ENCODE measurements at places on chromosomes 2 and 18.
A peak's percentile ranks its signal among the peaks of the same experiment; 100 is the strongest.

DNA sequence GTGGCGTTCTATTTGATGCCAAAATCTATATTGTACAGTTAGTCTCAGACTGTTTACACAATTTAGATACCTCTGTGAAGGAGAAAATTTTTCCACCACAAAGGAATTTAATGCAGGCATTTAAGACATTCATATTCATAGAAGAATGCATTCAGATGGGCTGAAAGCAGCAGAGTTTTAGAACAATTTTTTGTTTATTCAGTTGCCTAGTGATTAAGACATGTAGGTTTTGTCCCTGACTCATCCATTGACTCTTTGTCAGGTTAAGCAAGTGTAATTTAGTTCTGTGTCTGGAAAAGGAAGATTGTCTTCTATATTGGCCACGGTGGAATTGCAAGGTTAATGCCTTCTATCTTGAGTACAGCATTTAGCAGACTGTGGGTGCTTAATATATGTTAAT lies 515.0 kb downstream of the PARD3B start:
- DNase-seq, result no peak

- DNase-seq, result no peak
These were observed 20.0 kb upstream of the HPCAL1 start for GRCh38 chr2:10282611-10283105.

- DNase-seq, result no peak
These were observed 494.9 kb upstream of the LRATD1 start for GRCh38 chr2:14137643-14138042.

GRCh38 chr18:3688690-3689089 lies 238.7 kb downstream of the TGIF1 start:
- no peak for DNase-seq

- no peak for DNase-seq
These were observed 47.0 kb upstream of the AFF3 start for GRCh38 chr2:100189387-100189786.

DNA sequence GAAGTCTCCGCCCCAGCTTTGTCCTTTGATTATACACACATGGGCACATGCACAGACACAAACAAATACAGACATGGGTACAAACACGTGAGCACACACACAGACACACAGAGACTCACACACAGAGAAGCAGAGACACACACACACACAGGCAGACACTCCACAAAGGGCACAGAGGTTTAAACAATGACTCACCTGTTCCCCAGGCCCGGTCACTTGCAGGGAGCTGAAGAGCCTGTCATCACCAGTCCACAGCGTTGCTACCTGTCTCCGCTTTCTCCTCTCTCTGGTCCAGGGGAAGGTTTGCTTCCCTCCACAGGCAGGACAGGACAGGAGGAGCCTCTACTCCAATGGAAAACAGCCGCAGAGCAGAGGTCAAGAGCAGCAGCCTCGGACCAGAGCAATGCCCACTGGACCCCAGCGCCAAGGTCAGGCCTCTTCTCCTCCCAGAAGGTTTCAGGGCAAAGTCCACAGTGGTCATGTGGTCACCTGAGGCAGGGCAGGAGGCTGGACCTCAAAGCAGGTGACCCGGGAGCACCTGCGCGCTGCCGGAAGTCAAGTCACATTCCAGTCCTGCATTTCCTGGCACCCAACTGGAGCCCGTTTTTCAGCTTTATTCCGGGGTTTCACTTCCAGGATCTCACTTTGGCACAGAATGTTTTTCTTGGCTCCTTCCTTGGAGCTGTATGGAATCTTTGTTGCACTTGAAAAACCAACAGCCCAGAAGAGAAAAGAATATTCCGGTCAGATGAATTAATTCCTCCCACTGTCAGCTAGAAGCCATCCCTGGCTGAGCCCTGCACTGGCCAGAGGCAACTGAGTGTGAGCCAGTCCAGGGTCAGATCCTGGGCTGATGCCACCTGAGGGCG lies at the start of gene RAB17:
Gene RAB17 (minus strand): TSS at position 463 of the 869 bp plus-strand sequence. CDS start 4,580 bp downstream, outside the sequence.
- no peak for DNase-seq

- no peak for DNase-seq
These were observed 180.3 kb downstream of the ZBTB7C start for GRCh38 chr18:48228841-48229240.

DNA sequence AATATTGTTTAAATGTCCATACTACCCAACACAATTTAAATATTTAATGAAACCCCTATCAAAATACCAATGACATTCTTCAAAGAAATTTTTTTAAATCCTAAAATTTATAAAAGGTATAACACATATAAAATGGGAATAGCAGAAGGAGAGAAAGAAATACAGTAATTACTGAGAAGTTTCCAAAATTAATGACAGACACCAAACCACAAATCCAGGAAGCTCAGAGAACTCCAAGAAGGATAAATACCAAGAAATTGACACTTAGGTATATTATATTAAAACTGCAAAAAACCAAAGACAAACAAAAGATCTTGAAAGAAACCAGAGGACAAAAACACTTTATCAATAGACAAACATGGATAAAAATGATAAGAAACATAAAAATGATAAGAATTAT lies 101.1 kb downstream of the MEMO1 start:
- no peak for DNase-seq

DNA sequence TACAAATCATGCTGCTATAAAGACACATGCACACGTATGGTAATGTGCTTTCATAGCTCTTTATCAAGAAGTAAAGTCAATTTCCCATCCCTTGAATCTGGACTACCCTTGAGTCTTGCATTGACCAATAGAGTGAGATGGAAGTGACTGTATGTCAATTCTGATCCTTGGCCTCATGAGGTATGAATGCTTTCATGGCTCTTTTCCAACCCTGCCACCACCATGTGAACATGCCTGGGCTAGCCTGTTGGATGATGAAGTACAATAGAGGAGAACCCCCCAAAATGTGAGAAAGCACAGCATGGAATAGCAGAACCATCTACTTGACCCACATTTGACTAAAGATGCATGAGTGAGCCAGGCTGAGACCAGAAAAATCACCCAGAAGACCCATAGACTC lies 237.0 kb downstream of the NYAP2 start:
- no peak for DNase-seq

- DNase-seq, result no peak
These were observed 37.8 kb downstream of the GATA6 start for GRCh38 chr18:22207021-22207758.

- DNase-seq, result no peak
These were observed 54.8 kb downstream of the ATP9B start for GRCh38 chr18:79123948-79124347.

GRCh38 chr2:46229134-46230063 lies 67.8 kb upstream of the EPAS1 start:
- DNase-seq, result peak; percentile 77

DNA sequence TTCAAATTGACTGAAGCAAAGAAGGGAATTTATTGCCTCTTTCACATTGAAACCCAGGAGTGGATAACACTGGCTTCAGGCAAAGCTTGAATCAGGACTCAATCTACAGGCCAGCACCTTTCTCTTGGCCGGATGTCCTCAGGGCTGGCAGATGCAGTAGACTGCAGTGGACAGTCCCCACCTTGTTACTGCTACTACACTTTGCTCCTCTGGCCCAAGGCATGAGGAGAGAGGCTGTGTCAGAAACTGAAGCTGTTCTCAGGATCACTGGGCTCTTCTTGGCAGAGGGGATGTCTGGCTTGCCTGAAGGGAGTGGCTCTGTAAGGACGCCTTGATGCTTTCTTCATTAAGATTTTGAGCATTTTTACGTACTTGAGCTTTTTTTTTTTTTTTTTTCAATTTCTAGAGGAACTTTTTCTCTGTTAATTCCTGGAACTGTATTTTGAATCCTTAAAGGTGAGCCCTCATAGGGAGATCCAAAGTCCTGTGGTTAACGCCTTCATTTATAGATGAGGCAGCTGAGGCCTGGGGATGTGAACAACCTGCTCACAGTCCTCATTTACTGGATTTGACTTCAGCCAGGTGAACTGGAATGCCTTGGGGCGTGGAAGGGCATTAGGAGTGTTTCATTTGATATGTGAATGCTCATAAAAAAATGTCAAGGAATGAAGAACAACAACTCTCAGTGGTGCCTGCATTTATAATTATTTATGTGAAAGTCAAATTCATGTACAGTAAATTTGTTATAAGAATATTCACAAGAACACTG lies 36.6 kb downstream of the CASP10 start:
- no peak for DNase-seq

GRCh38 chr2:6309415-6310255 lies 556.1 kb downstream of the CMPK2 start:
- no peak for DNase-seq

DNA sequence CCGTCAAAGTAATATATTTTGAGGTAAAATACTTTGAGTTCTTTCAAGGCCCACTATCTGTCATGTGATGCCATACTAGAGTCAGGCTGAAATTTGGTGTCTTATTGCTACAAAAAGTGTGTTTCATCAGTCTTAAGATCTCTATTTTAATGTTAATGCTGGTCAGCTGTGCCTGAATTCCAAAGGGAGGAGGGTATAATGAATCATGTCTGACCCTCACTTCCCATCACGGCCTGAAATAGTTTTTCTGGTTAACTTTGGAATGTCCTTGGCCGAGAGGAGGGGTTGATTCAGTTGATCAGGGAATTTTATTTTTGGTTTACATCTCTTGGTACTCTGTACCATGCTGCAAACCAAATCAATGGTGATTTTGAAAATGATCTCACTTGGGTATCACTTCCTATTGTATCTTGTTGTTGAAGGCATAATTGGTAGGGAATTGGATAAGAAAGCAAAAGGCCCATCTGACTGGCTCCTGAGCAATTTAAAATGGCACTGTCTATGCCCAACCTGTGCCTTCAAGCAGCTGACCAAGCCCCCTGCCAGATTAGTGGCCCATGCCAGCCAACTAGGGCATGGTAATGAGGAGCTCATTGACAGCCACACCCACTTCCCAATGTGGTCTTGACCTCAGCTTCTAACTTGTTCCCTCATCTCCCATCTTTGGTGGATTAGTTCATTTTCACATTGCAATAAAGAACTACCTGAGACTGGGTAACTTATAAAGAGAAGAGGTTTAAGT lies 6.1 kb upstream of the SLC35F5 start:
- DNase-seq, result no peak

DNA sequence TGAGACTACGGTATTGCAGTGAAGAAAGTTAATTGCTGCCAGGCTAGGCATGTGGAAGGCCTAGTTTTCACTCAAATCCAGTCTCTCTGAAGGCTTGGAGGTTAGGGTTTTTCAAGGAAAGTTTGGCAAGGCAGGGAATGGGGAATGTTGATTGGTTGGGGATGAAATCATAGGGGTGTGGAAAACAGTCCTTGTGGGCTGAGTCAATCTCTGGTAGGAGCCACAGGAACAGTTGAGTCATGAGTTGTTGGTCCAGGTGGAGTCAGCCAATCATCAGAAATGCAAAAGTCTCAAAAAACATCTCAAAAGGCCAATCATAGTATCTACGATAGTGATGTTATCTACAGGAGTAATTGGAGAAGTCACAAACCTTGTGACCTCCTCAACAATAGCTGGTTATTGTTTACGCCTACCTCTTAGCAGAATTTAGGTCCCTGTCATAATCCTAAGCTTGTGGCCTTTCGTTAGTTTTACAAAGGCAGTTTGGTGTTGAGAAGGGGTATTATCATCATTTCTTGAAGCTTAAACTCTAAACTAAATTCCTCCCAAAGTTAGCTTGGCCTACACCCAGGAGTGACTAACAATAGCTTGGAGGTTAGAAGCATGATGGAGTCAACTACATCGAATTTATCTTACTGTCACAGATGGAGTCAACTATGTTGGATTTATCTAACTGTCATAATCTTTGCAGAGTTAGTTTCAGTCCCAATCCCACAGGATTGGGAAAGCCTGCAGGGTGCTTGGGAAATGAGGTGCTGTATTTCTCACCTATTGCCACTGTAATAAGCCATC lies 33.7 kb upstream of the APCDD1 start:
- DNase-seq, result no peak

GRCh38 chr2:70709275-70710037 lies 58.5 kb downstream of the ADD2 start:
- no peak for DNase-seq

DNA sequence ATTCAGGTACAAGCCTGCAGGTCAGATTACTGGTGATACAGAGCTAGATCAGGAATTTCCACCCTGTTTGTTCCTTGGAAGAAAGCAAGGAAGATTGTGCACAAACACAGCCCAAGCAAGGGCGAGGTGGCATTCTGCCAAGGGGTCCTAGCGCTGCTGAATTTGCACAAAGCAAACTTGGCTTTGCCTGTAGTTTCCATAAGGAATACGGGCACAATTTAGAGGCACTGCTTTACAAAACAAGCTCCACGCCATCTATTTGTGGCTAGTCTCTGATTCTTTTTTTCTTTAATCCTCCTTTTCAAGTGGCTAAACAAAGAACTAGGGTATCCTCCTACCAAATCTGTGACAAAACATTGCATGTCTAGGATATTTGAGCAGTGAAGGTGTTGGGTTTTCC lies 195.5 kb upstream of the ACVR2A start:
- no peak for DNase-seq

GRCh38 chr18:53739700-53740099 lies 484.8 kb downstream of the MBD2 start:
- no peak for DNase-seq

DNA sequence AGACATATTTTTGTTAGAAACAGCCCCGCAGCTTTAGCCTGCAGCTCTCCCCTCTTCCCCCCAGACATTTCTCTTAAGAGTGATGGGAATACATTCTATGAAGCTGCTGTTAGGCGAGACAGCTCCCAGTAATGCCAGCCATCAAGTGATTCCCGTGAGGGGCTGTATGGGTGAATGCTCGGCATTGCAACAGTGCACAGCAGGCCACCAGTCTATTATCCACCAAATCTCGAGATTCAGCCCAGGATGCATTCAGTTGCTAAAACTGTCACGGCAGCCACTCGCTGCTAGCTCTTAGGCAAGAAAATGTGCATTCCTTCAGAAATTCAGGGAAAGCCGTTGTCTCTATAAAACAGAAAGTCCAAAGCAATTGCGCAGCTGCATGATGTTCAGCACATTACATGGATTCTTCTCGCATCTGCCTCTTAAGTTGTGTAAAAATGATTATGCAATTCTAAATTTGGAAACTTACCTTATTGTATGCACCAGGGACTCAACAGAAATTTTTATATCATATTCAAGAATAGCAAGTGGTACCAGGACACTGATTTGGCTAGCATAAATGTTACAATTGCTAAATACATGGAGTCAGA lies 211.3 kb upstream of the ARL4C start:
- no peak for DNase-seq

DNA sequence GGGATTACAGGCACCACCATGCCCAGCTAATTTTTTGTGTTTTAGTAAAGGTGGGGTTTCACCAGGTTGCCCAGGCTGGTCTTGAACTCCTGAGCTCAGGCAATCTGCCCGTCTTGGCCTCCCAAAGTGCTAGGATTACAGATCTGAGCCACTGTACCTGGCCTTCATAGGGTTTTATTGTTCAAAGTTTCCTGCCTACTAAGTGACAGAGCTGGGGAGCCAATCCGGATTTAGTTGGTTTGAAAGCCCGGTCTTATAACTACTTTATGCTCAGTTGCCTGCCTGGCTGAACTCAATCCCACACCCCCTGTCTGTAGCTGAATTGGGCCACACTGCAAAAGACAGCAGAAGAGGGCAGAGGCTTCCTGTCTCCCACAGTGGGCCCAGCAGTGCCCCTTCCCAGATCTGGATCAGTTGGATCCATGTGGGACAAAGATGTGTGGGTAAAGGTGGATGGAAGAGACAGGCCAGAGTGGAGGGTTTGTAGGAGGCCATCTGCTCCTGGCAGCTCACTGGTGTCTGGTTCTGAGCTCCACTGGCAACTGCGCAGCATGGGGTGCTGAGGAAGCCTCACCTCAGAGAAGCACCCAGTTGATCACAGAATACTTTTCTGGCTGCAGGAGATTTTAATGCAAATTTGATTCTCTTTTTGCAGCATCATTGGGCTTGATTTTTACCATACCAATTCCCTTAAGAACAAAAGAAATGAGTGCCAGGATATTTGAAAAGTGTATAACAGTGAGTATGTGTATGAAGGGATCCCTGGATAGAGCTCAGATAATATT lies 144.9 kb downstream of the DDX1 start:
- no peak for DNase-seq

- DNase-seq, result no peak
These were observed 22.1 kb downstream of the GCKR start for GRCh38 chr2:27518782-27519113.
